CD4-positive, alpha-beta memory T cell (primary cell): ENCODE measurements at places on chromosomes 6 and 20.

DNA sequence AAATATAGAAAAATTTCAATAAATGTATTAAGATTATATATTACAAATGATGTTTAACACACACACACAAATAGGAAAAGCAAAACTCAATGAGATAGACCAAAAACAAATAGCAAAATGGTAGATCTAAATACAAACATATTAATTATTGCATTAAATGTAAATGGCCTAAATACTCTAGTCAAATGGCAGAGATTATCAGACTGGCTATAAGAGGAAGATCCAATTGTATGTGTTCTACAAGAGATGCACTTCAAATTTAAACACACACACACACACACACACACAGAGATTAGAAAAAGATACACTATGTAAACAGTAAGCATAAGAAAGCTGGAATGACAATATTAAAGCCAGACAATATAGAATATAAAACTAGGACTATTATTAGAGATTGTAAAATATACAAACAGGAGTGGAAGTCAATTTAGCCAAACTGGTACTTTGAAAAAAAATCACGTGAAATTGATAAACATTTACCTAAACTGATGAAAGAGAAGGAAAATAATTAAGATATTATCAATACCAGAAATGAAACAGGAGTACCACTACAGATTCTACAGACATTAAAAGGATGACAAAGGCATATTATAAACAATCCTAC, 150.5 kb downstream of the TBXT start:
- DNase-seq: no peak

DNA sequence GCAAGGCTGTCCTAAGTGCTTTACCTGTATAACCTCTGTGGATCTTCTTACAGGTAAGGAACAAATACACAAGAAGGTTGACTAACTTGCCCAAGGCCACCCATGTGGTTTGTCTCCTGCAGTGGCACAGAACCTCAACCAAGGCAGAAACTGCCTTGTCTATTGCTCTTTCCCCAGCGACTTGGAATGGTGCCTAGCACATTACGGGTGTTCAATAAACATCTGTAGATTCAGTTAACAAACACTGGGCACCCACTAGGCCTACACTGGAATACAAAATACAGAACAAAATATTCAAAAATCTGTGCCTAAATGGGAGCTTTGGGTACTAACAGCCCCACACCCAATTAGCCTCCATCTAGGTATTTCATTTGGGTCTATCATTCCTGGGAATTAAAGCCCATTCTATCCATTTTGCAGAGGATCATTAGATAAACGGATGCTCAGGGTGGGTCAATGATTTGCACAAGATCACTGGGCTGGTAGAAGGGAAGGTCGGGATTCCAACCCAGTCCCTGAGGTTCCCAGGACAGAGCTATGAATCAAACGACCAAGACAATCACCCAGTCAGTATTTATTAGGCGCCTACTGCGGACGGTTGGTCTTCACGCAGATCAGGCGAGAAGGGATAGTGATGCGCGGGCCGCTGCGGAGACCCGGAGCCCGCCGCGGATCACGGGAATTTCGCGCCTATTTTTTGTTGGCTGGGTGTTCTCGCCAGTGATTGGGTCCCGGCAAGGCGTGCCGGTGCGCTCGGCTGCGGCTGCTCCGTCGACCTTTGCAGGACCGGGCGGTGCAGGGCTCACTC, at the start of gene STK35:
Gene STK35 (plus strand): TSS at position 771 of the 808 bp plus-strand sequence. CDS start 55 bp downstream, outside the sequence.
- DNase-seq: no peak

- no peak for DNase-seq
These were observed 110.5 kb upstream of the MTHFD1L start for GRCh38 chr6:150755042-150755441.

- no peak for DNase-seq
These were observed 365.9 kb downstream of the RNF144B start for GRCh38 chr6:18753076-18753475.

- DNase-seq: no peak
These were observed 98.2 kb upstream of the DTNBP1 start for GRCh38 chr6:15761045-15761502.

DNA sequence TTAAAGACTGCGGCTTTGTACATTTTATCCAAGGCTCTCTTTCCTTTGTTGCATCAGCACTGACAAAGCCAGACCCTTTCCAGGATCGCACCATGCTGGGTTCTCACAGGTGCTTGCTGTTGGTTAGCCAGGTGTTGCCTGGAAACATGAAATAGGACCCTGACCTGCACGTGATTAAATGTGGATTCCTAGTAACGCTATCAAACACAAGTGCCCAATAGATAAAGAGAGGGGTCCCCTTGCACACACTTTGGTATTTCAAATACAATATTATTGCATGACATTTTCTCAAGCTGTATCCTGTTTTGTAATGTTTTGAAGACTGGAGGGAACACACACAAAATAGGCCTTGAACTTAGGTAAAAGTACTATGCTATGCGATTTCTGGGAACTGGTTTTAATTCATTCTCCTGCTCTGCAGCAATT, 73.3 kb downstream of the AKAP12 start:
- no peak for DNase-seq

GRCh38 chr6:16063580-16063979, 65.3 kb upstream of the MYLIP start:
- no peak for DNase-seq

GRCh38 chr6:82957171-82957867, 108.3 kb downstream of the UBE3D start:
- DNase-seq: no peak

DNA sequence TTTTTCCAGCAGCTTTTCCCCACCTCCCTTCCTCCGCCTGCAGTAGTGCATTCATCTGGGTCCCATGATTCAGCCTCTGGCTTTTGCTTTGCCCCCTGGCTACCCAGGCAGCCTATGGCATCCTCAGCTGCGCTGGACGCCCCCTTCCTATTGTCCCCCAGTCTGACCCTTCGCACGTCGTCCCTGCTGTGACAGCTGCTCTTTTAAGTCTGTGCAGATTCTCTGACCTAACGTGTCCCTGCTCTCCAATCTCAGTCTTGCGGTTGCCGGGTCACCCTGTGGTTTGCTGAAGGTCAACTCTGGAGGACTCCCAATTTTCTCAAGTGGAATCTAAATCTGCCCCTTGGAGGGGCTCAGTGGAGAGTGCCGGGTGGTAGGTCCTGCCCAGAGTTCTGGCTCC, 294.3 kb downstream of the CDC5L start:
- DNase-seq: no peak

DNA sequence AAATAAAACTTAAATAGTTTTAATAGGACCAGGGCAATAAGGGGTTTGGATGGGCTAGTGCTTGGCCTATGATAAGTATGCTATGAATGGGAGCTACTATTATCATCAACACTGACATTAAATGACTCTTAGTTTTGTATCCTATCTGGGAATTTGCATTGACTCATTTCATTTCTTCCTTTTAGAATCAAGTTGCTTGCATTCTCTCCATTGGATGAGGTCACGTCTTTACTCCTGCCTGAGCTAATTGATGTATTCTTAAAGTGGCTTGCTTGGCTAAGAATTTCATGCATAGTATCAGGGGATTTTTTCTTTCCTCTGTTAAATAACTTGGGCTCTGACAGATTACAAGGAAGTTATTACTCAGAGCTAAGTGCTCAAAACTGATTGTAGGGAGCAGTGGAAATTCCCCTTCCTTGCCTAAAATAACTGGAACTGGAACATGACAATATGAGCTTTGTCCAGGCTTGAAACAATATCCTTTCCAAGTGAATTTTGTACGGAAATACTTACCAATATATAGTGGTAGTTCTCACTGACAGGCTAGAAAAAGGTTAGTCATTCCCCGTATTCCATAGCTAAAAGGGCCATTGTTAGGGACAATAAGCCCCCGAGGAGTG, 169.9 kb downstream of the BCAS1 start:
- DNase-seq: no peak

DNA sequence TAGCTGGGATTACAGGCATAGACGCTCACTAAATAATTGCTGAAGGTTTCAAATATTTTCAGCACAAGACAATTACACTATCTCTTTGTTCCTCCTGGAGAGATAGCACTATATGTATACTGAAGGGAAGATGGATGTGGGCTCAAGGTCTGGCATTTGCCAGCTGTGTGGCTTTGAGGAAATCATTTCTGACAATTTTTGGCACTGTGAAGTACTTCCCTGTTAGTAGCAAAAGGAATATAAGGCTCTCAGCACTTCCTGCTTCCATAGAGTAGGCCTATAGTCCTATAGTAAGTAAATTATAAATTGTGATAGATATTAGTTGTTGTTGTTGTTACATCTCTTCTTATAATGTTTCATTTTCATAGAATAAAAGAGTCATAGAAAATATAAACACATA, 271.1 kb downstream of the SAMD5 start:
- no peak for DNase-seq

- DNase-seq: no peak
These were observed 252.9 kb upstream of the KCNG1 start for GRCh38 chr20:51275826-51276225.

GRCh38 chr6:146650799-146651481, 52.2 kb downstream of the ADGB start:
- no peak for DNase-seq

DNA sequence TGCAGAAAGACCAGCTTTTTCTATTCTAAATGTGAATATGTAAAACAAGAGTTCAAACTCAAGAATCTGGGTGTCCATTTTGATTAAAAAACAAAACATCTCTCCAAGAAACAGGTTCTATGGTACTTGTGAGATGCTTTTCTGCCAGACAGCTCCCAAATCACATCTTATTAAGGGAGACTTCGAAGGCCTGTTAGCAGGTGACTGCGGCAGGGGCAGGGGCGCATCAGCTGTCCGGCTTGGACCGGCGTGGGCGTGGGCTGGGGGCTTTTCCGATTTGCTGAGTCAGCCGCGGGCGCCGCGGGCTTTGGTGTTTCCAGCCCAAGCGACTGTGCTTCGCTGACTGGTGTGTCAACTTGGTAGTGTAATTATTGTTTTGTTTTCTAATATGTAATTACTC, 32.6 kb downstream of the TFAP2A start:
- no peak for DNase-seq

- DNase-seq: no peak
These were observed 47.8 kb downstream of the ARHGAP40 start for GRCh38 chr20:38649275-38649891.

GRCh38 chr6:106122938-106123656, 37.0 kb downstream of the PRDM1 start:
- no peak for DNase-seq

- no peak for DNase-seq
These were observed 340 bp upstream of the VARS2 start for GRCh38 chr6:30913721-30914075.

GRCh38 chr6:37027036-37027720, 21.7 kb downstream of the FGD2 start:
- no peak for DNase-seq

DNA sequence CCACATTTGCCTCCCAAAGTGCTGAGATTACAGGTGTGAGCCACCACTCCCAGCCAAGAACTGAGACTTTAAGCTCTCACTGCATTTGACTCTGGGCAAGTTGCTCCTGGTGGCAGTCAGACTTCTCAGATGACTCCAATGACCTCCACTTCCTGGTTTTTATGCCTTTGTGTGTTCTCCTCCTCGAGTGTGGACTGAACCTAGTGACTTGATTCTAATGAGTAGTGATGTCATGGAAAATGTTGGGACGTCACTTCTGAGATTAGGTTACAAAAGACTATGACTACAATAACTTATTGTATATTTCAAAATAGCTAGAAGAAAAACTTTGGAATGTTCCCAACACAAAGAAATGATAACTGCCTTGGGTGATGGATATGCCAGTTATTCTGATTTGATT, 12.0 kb downstream of the SPINT3 start:
- no peak for DNase-seq

- DNase-seq: no peak
These were observed 15.1 kb downstream of the HIVEP2 start for GRCh38 chr6:142929751-142930358.

GRCh38 chr6:105401247-105402089, 1.4 kb downstream of the PREP start:
- DNase-seq: no peak

GRCh38 chr20:56249244-56249955, 868 bp downstream of the MC3R start:
- DNase-seq: no peak

GRCh38 chr6:42387336-42387735, 64.4 kb downstream of the TRERF1 start:
- peak; percentile 76 for DNase-seq

GRCh38 chr20:31517373-31517772, 3.1 kb downstream of the HM13 start:
- no peak for DNase-seq

DNA sequence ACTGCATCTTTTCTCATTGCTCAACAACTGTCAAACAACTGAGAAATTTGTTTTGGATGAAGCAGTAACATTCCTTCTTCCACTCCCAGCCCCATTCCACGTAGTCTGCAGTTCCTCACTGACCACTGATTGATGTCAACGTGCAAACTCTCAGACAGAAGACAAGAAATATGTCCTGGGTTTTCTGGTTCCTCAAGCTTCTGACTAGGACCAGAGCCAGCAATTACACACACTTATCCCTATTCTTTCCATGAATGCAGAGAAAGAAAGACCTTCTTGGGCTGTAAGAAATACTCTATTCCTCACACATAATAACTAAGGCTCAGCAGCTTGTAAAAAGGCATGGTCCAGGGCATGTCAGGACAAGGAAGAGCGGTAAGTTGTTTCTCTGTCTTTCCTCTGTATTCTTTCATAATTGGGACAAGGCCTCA, 790.1 kb upstream of the SLC35B3 start:
- DNase-seq: no peak

DNA sequence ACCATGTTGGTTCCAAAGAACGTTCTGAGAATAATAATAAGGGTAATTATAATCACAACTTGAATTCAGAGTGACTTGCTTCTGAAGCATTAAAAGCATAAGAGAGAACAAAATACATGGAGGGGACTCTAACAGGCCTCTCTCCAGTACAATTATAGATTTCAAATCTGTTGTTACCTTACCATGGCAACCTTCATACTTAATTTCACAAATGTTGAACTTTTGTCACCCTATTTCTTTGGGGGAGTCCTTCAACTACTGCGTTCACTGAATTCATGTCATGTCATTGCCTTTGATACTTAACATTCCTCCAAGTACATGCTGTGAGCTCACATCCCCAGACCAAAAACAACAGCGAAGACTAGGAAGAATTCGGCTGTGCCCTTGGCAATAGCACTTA, 104.0 kb downstream of the MKKS start:
- no peak for DNase-seq

DNA sequence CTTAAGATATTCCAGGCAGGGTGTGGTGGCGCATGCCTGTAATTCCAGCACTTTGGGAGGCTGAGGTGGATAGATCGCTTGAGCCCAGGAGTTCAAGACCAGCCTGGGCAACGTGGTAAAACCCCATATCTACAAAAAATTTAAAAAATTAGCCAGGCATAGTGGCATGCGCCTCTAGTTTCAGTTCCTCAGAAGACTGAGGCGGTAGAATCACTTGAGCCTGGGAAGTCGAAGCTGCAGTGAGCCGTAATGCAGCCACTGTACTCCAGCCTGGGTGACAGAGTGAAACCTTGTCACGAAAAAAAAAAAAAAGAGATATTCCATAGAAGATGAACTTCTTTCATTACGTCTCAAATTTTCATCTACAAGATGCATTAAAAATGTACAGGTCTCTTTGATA, 46.7 kb upstream of the ISM1 start:
- no peak for DNase-seq

- DNase-seq: no peak
These were observed 29.7 kb upstream of the APCDD1L start for GRCh38 chr20:58544891-58545290.
